Fibroblast of skin of left quadriceps (primary cell): ENCODE measurements at places on chromosomes 1 and 21.

DNA sequence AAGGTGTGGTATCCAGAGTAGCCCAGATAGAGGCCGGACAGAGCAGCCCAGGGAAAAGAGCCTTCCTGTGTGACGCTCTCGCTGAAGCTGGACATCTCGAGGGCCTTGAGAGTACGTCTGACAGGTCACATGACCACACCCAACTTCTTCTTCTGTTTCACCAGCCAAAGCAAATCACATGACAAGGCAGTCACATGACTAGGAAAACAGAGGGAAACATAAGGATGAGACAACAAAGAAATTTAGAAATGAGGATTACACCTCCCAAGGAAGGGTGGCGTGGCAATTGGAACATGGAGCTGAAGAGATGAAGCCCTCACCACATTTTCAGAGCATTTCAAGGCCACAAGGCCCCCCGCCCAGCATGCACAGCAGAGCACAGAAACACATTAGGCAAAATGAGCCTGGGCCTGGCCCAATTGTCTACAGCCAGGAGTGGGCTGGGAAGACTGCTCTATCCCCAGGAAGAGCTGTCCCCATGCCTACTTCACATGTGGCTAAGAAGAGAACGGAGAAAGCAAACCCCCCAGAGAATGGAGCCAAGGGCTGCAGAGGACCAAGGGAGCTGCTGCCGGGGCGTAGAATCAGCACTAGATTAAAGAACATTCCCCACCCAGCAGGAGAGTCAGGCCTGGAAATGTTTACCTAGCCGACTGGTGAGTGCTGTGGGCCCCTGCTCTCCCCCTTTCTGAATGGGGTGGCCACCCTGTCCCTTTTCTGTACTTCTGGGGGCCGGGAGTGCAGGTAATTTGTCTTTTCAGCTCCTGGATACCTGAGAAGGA, 305.1 kb downstream of the NPHP4 start:
- DNase-seq = no peak

GRCh38 chr1:78156805-78157521, 111.2 kb downstream of the GIPC2 start:
- peak; percentile 96 for DNase-seq

DNA sequence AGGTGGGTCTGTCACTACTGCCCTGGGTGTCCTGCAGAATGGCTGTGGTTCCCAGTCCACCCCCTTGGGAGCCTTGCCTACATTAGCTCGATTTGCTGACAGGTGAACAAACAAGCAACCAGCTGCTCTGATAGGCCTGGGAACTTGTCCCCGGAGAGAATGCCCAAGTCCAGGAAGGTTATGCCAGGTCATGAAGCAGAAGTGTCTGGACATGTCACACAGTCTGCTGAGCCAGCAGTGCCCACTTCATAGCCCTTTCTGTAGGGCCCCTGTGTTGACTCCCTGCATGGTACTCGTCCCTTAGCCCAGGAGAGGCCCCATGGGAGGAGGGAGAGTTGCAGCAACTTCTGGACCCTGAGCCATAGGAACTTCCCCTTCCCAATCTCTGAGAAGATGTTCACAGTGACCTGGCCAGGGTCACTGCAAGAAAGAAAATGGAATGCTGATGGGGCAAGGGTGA, 31.0 kb downstream of the UCK2 start:
- DNase-seq = no peak

DNA sequence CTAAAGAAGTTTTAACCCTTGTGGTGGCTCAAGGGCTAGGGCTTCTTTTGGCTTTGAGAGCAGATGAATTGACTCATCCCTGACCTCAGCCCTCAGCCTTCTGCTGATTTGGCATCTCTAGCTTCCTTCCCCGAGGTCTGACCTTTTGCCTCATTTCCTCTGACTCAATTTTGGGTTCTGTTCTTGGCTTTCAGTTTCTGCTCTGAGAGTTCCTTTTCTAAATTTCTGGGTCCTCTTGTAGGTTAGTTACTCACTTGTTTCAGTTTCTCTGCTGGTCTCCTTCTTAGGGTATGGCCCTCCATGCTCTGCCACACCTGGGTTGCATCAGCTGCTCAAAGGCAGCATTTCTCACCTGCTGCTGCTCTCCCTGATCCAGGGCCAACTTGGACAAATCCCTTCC, 19.4 kb downstream of the PDE4B start:
- peak; percentile 39 for DNase-seq

DNA sequence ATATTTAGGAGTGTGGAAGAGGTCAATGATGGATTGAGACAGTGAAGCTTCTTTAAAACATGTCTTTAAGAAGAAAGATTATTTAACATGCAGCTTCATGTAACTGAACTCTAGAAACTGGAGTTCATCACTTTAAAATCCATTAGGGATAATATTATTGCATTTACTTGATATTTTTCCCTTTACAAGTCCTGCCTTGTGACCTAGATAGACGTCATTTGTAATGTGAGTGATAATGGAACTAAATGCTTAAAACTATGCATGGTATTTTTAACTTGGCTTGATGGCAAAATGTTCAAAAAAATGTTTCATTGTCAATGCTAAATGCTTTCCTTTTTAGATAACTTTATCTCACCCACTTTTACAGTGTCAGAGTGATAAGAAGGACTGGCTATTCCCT, 723.7 kb downstream of the RWDD3 start:
- no peak for DNase-seq

DNA sequence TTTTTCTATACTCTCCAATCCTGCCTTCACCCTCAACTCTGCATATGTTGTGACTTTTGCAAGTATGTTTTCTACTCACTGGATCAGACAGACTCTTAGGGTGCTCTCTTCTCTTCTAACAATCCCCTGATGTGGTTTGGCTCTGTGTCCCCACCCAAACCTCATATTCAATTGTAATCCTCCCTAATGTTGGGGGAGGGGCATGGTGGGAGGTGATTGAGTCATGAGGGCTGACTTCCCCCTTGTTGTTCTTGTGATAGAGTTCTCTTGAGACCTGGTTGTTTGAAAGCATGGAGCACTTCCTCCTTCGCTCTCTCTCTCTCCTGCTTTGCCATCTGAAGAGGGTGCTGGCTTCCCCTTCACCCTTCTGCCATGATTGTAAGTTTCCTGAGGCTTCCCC, 148.9 kb upstream of the IGSF21 start:
- no peak for DNase-seq

DNA sequence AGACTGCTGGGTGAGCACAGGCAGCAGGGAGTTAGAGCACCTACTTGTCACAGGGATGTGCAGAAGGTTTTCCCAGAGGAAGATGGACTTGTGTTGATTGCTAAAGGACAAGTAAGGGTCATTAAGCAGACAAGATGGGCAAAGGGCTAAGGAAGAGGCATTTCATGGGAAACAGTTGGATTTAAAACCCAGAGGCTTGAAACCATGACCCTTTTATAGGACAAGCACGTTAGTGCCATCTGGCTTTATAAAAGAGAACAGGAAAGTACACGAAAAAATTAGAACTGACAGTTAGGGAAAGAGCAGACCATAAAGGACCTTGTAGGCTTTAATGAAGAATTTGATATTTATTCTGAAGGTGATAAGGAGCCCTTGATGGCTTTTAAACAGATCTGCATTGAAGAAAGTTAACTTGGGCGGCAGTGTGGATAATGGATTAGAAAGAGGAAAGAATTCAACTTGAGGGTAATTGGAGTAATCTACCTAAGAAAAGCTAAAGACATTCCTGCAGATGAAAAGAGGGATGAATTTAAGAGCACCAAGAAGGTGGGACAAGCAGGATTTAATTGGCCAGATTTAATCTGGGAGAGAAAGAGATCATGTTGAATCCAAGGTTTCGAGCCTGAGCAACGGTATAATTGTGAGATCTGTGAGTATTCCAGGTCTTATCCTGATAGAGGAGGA, 68.6 kb downstream of the ZC3H11B start:
- DNase-seq = no peak

DNA sequence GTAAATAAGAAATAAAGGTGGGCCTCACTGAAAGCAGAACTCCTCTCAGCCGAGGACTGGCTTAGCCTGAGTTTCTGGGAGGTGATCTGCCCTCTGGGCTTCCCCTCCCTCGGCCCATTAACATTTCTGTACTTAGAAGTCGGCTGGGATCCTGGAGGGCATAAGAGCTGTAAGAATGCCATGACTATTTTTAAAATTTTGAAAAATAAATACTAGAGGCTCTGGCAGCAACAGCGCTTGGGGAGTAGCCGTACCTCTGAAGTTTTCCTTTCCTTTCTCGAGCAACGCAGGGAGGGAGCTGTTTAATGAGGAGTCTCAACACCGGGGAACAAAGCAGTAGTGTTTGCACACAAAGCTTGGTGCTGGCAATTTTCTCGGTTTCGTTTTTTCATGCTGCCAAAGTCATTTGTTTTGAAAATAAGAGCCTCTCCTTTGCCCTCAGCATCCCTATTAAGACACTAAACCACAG, 498.7 kb downstream of the SMYD3 start:
- no peak for DNase-seq
